Stimulated activated CD8-positive, alpha-beta memory T cell treated with anti-CD3 and anti-CD28 coated beads, Interleukin-4, amount 100 ng/mL, for 24 hours (primary cell): ENCODE measurements at places on chromosomes 11 and 22.

GRCh38 chr22:24175160-24175808 lies 6.0 kb upstream of the SUSD2 start:
- peak; percentile 51 for DNase-seq

- no peak for DNase-seq
Observed at GRCh38 chr11:31620434-31620833, 110.9 kb downstream of the ELP4 start.

- no peak for DNase-seq
Observed at GRCh38 chr11:74725701-74726100, 5.5 kb downstream of the CHRDL2 start.

DNA sequence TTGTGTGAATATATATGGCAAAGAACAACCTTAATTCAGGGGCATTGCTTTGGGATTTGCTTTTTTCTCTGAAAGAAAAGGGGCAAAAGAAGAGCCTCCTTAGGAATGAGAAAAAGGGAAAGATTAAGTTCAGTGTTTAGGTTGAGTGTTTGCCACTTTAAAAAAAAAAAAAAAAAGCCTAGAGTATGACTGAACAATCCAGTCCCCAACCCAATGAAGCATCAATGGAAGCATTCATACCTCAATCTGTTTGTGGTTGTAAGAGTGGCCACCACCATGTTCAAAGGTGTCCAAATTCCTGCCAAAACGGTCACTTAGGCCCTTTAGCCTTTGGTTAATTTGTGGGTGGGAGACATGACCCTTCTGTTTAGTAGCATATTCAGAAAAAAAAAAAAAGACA lies 260.6 kb downstream of the SOX6 start:
- DNase-seq = no peak

DNA sequence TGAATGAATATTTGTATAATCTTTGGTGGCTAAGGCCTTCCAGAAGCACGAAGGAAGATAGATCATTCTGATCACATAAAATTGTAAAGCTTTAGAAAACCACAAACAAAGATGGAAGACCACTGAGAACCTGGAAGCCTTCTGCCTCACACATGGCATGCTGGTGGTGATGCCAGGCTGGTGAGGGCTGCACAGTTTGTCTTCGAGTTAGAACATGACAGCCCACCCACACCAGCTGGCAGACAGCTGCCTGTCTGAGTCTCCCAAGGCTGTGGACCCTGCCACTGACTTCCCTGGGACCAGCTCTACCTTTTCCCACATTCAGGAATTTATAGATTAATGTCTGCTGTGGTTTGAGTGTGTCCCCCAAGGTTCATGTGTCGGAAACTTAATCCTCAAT lies 48.8 kb upstream of the B3GAT1 start:
- DNase-seq = no peak

DNA sequence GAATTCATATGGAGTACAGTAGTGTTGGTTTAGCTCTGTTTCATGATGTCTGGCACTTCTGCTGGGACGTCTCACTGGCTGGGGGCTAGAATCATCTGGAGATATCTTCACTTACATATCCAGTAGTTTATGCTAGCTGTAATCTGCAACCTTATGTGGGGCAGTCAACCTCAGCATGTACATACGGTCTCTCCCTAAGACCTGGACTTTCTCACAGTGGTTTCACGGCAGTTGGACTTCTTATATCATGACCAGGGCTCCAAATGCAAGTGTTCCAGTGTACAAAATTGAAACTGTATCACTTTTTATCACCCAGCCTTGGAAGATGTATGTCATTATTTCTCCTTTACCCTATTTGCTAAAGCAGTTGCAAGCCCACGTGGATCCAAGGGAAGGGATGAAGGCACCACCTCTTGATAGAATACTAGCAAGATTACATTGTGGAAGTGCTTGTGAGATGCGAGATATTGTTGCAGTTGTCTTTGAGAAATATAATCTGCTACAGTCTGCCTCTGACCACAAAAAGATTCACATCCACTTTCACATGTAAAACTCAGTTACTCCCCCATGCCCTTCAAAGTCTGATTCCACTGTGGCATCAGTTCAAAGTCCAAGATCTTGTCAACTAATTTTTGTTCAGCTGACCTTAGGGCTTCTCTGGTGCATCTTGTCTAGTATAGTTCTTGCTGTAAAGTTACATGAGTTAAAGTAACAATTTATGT lies 316.6 kb upstream of the NCAM1 start:
- DNase-seq = no peak
